ENCODE measurements at places on chromosomes 2 and 18.

DNA sequence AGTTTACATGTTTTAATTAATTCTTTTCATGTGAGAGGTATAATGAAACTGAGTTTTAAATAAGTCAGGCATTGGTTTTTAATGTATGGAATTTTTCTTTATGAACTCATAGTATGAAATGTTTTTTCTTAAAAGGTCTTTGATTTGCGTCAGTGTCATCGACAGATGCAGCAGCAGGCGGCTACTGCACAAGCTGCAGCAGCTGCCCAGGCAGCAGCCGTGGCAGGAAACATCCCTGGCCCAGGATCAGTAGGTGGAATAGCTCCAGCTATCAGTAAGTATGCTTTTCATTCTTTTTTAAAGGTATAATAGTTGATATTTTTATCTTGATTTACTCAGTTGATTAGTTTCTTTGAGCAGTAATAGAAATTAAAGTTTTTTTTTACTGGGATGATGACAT, 46.5 kb downstream of the SMAD4 start:
- no peak for DNase-seq

DNA sequence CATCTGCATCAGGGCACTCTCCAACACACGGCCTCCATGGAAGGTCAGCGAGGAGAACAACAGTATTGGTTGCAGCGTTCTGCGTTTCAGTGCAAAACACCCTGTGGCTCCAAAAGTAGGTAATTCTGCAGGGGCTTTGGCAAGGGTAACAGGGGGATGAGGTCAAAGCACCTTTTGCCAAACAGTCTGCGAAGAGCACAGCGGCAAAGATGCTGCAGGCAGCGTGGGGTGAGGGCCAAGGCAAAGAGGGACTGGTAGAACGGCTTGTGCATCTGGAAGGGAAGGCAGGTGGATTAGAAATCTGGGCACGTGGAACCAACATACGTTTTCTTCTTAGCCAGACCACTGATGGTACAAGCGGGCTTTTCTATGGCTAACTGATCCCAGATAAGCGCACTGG, 26.6 kb upstream of the GBX2 start:
- DNase-seq: no peak

DNA sequence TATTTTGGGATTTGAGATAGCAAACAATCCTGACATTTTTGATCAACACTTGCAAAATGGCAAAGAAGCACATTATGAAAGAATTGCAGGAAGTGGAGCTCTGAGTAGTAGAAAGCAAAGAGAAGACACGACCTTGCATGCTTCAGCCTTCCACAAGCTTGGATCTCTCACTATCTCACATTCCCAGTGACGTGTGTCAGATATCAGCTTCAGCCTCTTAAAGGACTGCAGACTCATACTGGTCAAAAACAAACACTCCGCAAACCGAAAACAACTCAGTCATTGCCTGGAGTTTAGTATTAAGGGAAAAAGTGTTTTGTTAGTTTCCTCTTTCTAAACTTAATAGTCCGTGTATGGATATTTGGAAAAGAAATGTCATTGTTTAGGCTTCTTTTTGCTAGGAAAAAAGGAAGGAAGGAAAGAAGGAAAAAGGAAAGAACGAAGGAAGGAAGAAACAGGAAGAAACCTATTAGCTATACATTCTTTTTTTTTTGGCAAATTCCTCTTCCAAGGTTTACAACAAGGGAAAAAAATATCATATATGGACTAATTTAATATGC, 32.6 kb upstream of the SLC40A1 start:
- DNase-seq: no peak

- no peak for DNase-seq
Observed at GRCh38 chr18:56542476-56542875, 95.9 kb downstream of the TXNL1 start.

Measured in stimulated activated CD8-positive, alpha-beta memory T cell treated with anti-CD3 and anti-CD28 coated beads, Interleukin-7, amount 100 ng/mL, for 1 hour (primary cell).